ENCODE measurements at places on chromosomes 5 and 9.

DNA sequence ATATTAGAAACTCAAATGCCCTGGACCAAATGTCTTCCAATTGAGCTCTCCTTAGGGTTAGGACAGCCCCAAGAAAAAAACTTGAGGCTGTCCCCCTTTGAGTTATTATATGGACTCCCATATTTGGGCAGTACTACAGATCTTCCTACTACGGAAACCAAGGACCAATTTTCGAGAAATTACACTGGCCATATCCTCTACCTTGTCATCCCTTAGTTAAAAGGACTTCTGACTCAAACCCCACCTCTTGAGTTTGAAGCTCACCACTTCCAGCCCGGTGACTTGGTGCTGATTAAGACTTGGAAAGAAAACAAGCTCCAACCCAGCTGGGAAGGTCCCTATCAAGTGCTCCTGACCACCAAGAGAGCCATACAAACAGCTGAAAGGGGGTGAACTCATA, 497.0 kb upstream of the GRAMD2B start:
- DNase-seq: no peak

- no peak for DNase-seq
Observed at GRCh38 chr5:61881821-61882487, 424.1 kb upstream of the KIF2A start.

DNA sequence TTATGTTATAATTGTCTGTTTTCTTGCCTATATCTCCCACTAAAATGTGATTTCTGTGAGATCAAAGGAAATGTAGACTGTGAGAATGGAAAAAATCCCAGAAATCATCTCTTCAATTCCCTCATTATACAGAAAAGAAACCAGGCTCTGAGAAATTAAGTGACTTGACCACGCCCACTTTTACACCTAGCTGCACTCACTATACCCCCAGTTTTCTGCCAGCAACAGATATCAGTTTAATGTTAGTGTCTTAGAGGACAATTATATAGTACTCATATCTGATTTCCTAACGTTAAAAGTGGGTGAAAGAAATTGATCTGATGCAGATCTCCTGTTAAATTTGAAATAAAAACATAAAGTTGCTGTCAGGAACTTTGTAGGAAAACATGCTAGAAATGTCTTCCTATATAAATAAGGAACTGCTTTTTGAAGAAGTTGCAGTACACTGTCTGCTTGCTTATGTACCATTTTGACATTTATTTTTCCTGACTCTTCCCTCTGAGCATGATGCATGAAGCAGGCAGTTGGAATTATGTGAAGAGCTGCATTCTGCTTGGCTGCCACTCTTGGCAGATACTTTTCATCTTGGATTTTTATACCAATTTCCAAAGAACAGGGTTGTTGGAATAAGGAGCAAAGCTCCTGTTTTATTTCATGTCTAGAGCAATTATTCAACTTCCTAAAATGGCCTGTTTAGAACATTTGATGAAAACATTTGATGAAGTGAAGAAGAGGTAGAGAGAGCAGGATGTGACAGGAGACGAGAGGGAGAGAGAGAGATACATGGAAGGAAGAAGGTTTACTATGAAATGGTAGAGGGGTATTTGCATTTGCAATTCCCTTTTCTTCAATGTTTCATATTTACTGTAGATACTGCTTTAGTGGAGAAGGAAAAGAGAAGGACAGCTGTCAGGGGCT, 57.3 kb upstream of the RICTOR start:
- DNase-seq: no peak

- no peak for DNase-seq
Observed at GRCh38 chr5:93576994-93577853, 3.8 kb downstream of the NR2F1-AS1 start.

GRCh38 chr5:143030349-143030748, 260.2 kb downstream of the ARHGAP26 start:
- no peak for DNase-seq

DNA sequence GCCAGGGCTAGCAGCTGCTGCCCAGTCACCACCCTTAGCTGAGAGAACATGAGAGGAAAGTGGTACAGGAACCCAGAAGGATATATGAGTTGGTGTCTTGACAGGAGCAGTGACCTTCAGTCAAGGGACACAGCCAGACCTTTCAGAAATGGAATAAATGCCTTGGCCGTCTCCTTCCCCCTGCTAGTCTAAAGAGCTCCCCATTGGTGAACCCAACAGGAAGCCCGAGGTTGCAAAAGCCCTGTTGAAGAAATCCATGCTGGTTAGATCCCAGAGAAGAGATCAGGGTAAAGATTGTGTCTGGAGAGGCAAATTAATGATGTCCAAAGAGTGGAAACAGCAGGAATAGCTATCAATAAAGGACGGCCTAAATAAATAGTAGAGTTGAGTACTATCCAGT, 244.5 kb downstream of the NR3C1 start:
- DNase-seq: no peak

- DNase-seq: no peak
Observed at GRCh38 chr9:114301798-114302565, 20.9 kb upstream of the ORM1 start.

DNA sequence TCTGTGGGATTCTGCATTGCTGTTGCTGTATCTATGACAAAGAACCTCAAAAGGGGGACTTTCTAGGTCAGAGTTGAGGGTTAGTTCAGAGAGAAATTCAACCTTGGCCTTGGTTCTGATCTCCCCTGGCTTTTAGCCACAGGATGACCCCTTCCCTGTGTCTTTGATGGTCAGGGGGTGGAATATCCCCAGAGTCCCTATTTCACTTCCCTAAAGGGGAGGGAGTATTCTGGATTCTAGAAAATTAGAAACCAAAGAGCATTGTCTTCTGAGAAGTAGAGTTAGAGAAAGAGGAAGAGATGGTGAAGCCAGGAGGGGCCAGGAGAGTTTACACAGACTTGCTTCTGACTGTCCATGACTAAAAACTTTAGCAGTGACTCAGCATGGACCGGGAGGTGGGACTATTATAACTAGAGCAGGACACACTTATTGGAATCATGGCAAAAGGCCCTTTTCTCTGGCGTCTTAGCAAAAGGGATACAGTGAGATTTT, 56.2 kb upstream of the LPAR1 start:
- no peak for DNase-seq

- DNase-seq: no peak
Observed at GRCh38 chr9:14640967-14641366, 52.3 kb downstream of the ZDHHC21 start.

- DNase-seq: no peak
Observed at GRCh38 chr5:84445049-84445685, 60.5 kb upstream of the EDIL3 start.

DNA sequence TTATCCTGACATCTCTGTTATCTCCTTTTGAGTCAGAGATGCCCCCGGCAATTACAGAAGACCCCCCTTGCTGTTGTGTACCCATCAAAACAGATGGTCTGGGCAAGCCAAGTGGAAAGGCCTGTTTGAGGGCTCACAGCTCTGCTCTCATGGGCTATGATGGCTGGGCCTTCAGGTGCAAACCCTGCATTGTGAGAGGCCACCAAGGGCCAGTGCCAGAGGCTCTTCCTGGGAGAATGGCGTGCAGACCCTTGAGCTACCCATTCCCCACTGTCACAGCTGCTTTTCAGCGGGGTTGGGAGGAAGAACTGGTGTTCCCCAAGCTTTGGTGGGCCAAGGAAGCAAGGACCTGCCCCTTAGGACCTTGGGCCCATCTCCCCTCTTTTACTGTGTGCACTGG, 174.7 kb upstream of the PPP1R26 start:
- DNase-seq: no peak

DNA sequence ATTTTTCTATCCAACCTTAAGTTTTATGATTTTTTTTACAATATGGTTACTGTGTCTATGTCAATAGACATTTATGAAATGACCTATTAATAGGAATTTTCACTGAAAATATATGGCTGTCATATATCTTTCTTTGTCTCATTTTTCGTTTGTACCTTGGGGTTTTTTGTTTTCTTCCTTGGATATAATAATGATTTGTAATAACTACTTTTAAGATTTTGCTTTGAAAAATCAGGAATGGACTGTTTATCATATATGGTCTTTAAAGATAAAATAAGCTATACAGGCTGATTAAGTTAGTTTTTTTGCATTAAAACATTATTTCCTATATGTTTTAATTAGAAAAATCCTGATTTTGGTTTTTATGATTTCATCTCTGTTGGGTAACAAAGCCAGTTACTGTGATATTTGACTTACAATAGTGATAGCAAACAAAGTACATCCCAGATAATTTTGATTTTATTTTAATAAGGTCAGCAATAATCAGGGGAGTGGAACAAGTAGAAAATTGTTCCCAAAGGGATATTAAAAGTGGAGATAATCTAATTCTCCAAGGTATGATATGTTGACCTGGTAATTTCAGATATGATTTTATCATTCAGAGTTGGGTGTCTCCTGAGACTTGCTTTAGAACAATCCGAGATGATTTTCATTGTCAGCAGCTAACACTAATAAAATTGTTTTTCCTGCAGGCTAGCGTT, 10.3 kb downstream of the NR4A3 start:
- DNase-seq: no peak
